ENCODE measurements at places on chromosomes 1 and 21.

DNA sequence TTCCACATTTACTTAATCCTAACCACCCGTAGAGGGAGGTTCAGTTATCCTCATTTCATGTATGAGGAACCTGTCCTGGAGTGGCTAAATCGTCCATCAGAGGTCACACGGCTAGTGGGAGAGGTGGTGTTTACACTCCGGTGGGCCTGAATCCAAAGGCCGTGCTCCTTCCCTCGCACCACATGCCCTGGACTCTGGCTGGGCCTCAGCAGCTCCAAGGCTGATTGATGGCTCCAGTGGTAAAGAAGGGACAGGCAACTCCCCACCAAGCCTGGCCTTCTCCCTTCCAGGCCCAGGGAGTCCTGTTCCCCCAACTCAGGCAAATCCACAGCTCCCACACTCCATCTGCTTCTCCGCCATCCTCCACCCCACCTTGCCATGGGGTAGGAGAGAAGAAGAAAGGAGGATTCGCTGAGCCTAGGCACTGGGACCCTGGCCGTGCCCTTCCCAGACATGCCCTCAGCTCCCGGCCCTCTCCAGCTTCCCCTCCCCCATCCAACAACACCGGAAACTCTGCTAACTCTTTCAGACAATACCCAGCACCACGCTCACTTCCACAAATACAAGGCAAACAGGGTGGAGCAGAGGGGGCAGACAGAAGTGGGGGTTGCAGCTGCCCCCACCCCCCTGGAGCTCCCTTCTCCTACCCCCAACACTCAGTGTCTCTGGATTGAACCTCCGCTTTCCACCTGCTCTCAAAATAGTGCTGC is 10.9 kb downstream of the ARHGEF2 start:
- DNase-seq = no peak

DNA sequence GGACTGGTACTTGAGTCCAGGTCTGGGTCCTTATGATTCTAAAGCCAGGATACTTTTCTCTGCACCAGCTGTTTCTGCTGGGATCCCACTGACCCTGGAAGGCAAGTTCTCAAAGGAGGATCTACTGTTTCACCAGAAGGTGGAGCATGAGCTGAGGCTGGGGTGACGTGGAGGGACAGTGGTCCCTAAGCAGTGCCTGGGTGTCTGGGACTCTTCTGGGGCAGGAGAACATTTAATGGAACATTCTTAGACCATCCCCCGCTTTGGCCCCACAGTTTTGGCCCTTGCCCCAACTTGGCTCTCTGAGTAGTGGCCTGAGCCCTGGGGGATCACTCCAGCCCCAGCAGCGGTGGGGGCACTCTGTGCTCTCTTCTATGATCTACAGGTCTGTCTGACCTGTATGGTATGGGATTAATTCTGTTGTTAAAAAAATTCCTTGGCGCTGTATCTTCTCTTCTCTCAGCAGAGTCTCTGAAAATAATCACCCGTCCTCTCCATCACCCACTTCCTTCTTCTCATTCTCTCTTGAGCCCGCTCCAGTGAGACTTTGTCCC is 60.3 kb upstream of the CSF3R start:
- no peak for DNase-seq

GRCh38 chr1:52952112-52952511 is 25.0 kb downstream of the SCP2 start:
- DNase-seq = no peak

- DNase-seq = no peak
Observed at GRCh38 chr1:192108161-192108560, 50.1 kb upstream of the RGS18 start.

DNA sequence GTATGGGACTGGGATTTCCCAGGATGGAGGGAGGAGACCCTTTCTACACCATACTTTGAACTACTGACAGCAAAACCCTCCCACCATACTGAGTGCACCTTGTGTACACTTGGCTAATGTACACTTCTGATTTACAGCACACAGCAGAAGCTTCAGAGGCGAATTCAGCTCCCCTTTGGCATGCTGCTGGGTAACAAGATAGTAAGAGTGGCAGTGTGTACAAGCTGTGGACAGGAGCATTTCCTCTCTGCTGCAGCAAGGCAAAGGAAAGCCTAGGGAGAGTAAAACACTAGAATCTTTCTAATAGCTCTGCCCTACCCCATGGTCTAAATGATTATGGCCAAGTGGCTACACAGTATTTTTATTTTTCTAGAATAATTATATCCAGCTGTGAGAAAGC is 83.9 kb upstream of the ARTN start:
- no peak for DNase-seq

DNA sequence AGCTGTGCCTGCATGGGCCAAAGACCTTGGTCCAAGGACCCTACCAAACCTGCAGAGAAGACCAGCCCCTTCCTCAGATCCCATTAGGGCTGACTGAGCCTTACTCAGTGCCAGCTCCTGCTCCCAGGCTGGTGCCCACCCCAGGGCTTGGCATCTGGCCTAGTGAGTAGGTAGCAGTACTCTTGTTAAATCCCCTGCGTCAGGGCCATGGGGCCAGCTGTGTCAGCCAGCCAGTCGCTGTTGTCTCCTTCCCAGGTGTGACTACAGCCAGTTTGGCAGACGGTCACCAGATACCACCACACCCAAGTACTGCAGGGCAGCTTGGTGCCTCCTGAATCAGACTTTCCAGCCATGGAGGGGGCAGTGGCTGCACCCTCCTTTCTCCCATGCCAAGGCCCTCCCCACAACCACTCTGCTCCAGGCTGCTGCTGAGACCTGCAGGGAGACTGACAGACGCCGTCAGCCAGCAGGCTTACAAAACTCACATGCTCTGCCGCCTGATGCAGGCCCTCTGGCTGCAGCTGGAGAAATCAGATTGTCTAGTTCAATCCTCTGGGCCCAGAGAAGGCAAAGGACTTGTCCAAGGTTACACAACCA is 3.0 kb downstream of the TENT5B start:
- no peak for DNase-seq

DNA sequence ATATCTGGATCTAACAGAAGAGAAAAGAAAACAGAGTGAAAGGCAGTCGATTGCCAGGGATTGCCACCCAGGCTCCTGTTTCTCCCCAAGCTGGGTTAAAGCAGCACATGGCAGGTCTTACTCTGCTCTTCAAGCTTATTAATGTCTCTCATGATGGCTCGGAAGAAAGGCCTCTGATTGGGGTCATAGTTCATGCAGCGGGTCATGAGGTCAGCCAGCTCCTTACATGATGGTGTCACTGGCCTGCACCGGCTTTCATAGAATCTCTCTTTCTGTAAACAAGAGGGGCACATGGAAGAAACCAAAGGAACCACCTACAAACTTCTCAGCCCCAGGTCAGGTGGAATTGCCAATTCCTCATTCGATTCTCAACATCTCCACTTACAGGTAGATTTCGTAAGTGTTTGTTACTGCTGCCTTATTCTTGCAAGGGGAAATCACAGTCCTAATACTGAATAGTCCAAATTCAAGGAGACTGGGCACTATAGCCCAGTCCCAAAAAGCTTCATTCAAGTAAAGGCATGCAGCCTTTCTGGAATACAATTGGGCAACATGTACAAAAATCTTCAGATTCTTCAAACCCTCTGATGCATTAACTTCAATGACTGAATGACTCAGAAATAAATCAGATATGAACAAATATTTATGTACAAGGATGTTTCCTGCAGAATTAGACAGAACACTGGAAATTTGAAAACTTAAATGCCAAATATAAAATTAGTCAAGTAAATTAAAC is 96.6 kb downstream of the RAVER2 start:
- DNase-seq = no peak

Data from activated CD4-positive, alpha-beta T cell treated with anti-CD3 and anti-CD28 coated beads, Interleukin-2, amount 50 U/mL, for 1 hour (primary cell).